ENCODE measurements at places on chromosomes 1 and 21.

DNA sequence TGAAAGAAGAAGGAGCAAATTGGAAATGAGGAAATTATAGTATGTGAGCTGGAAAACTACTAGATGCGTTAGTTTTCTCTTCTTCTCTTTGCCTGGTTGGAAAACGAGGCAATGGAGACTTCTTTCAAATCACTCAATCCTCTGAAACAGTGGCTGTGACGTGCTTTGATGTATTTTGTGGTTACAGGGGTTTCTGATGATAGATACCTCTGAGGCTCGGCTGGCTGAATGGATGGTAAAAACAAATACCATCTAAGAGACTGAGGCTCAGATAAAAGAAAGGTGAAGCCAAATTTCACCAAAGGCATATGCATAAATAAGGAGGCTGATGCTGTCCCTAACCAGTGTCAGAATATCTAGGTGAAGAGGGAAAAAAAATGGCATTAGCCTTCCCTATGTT is 15.1 kb downstream of the MAB21L3 start:
- DNase-seq, result no peak

DNA sequence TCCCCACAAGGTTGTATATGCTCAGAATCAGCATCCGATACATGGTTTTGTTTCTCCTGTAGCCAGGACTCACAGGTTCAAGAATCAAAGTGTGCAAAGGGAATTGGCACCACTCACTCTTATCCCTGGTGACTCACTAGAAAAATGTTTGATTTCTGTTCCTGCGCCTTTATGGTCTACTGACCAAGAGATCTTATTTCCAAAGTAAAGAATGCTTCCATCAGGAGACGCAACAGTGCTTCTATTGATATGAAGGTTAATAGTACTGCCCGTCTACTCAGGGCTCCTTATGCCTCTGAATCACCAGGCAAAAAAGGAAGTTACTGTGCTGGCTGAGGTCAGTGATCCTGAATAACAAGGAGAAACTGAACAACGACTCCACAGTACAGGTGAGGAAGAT is 1392.0 kb upstream of the PRMT6 start:
- DNase-seq, result no peak

GRCh38 chr1:24070821-24071393 is 41.0 kb downstream of the MYOM3 start:
- peak; percentile 66 for DNase-seq

DNA sequence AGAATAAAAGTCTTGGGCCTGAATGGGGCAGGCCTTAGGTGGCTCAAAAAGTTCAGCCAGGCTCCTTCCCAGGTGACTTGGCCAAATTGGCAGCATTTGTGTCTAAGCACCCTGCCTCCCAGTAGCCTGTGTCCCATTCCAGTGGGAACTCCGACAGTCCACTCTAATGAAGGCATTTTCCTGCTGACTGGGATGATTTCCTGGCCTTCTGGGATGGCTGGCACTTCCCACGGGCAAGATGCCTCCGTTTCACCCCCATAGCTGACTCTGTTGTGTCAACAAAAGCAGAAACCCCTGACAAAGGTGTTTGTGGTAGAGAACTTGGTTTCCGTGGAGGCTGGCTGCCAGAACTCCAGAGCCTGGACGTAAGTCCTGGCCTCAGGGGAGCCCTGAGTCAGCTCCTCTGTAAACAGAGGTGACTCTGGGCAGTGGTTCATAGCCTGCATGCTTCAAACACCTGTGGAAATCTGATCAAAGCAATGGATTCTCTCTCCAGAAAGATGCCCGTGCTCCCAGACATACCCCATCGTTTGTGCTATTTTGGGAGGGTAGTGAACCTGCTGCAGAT is 36.6 kb downstream of the WNT3A start:
- peak; percentile 42 for DNase-seq

DNA sequence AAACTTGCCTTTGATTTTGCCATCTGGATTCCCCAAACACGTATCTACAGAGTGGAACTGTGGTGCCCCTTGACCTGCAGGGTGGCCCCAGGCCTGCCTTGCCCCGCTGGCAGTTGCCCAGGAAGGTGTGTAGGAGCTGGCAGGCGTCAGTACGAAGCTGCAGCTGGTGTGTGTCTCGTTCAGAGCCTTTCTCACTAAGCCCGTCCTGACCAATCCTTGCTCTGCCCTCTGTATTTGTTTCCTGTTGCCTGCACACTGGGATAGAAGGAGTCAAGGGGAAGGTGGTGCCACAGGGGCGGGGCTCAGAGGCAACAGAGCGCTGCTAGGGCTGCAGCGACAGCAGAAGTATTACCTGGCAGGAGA is 5.2 kb upstream of the VSIG8 start:
- DNase-seq, result peak; percentile 98

GRCh38 chr1:173996995-173997394 is 25.2 kb downstream of the RC3H1 start:
- peak; percentile 7 for DNase-seq

GRCh38 chr1:209890641-209891330 is 47.2 kb upstream of the SYT14 start:
- DNase-seq, result no peak

- peak; percentile 39 for DNase-seq
Measured at GRCh38 chr1:197320991-197321531, 53.0 kb downstream of the CRB1 start.

- no peak for DNase-seq
Measured at GRCh38 chr1:54986533-54986932, 6.1 kb downstream of the TMEM61 start.

DNA sequence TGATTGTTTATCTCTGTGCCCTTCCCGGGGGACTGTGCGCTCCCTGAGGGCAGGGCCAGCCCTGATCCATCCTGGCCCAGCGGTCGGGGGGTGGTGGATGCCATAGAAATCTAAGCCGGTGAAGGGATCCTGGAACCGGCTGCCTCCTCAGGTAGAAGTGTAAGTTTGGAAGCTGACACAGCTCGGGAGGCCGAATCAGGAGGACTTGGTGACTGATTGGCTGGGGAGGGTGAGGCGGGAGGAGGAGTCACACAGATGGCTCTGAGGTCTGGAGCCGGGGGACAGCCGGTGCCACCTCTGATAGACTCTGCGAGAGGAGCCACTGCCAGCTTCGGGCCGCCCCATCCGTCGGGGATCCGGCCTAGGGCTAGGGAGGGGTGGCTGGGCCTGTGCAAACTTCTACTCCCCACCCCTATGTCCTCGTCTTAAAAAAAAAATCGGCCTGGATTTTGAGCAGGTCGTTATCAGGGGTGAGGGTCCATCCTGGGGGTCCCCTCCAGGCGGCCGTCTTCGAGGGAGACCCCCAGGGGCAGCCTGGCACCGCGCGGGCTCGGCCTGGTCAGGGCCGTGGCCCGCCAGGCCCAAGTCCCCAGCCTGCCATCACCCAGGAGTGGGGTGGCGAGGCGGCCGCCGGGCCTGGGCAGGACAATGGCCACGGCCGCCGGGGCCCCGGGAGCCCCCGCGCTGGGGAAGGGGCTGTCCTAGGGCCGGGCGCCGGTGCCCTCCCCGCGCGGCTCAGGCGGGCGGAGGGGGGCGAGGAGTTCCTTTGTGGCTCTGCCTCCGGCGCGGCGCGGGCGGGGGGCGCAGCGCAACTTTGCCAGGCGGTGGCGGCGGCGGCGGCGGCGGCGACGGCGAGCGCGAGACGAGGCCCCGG is 708 bp upstream of the ZNF362 start:
- peak; percentile 54 for DNase-seq

DNA sequence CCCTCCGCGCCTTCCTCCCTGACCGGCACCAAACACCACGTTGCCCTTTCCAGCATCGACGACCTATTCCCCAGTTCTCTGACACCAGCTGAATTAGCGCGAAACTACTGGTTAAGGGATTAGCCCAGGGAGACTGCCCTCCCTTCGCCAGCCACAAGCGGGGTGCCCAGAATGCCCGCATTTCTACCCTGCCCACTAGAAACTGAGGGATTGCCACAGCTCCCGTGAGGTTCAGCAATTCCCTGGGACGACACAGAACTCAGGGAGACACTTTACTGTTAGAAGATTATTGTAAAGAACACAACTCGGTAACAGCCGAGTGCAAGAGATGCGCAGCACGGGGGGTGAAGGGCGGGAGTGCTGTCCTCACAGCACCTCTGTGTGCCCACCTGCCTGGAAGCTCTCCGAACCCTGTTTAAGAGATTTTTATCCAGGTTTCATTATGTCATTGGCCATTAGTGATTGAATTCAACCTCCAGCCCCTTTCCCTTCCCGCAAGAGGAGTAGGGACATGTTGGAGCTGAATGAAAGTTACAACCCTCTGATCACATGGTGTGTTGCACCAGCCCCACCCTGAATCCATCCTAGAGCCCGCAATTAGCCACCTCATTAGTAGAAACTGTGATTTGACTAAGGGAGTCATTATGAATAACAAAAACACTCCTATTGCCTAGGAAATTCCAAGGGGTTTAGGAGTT is 15.8 kb upstream of the RIPPLY3 start:
- peak; percentile 91 for DNase-seq

DNA sequence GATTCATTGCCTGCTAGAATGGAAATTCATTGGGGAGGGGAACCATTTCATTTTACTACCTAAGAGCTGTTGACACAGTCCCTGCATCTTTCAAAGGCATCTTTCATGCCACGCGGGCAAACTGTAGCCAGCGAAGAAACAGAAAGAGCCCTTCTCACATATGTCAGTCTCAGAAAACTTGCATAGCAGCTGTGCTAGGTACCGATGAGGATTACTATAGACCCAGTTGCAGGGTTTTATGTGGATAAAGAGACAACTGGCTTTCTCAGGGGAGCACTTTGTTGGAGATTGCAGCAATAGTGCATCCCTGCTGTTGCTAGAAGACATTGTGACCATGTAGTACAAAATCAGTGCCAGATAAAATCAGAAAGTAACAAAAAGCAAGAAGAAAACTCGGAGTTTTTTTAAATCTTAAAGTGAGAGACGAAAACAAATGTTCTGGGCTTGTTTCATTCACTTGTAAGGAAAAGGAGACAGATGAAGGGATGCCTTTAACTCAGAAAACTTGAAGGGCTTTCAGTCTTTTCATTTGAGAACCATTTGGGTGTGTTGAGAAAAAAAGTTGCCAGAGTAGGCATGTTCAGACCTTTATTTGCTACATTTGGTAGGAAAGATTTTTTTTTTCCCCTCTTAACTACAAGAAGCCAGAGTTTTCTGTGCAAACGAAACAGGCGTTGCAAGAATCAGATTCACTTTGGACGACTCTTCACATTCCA is 804.1 kb downstream of the USP25 start:
- no peak for DNase-seq

DNA sequence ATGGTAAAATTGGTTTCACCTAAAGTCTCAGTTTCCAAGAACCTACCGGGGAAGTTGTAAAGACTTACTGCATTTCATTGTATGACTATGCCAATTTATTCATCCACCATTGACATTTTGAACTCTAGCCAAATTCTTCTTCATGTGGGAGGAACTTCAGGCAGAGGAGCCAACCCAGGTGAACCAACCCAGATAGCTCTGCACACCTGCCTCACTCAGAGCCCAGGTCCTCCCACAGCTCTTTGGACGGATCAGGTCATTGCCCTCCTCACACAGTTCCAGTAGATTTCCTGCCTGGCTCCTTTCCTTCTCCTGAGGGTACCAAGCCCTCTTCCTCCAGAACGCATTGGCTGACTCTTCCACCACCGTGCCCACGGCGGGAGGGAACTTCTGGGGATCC is 121.7 kb downstream of the DTL start:
- no peak for DNase-seq

DNA sequence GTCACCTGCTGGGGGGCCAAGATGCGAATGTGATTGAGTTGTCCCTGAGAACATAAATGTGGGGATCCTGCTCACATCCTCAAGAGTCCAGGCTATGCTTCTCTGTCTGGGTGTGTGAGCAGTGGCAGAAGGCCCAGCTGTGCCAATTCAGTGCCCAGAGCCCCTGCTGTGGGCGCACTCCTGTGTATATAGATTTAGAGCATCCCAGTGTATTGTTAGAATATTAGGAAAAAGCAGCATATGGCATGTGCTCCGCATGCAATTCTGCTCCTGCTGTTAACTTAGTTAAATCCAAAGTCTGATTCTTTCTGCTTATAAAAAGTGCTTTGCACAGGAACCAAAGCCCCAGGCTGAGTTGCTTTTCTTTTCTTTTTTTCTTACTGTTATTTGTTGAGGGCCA is 37.8 kb downstream of the FAM78B start:
- DNase-seq, result peak; percentile 54

DNA sequence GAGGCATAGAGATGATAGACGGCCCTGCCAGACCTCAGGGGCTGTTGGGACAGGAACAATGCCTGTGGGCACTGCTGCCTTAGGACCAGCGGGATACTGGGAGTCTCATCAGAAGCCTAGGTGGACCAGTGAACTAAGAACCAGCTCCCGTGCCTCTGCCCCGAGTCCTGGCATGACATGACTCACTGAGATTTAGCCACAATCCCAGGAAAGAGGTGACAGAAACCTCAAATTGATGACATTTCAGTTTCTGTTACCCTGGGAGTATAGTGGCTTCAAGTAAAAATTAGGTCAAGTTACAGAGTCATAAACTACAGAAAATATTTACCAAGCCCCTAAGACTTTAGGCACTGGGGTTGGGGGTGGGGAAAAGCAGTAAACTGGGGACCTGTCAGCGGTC is 74.6 kb upstream of the GADD45A start:
- no peak for DNase-seq

GRCh38 chr1:228846952-228847351 is 111.7 kb downstream of the RHOU start:
- DNase-seq, result no peak

DNA sequence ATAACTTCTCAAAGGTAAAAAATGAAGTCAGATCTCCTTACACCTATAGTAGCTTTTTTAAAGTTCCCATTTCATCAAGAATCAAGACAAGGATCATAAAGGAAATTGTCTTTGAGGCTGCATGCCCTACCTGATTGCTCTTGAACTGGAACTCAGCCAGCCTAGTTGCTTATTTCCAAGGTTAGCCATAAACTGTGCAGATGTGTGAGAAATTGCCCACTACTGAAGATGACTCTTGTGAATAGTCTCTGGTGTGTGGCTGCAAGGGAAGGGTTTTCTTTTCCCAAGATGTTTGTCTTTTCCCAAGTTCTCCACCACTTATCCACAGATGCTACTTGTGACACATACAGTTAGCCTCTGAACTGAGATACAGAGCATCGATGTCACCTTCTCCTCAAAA is 81.7 kb upstream of the DUSP10 start:
- DNase-seq, result no peak

GRCh38 chr1:209106861-209107260 is 476.7 kb upstream of the CAMK1G start:
- DNase-seq, result no peak

GRCh38 chr21:27192281-27192949 is 225.5 kb upstream of the ADAMTS5 start:
- no peak for DNase-seq

GRCh38 chr1:112870887-112871646 is 84.9 kb downstream of the SLC16A1 start:
- DNase-seq, result peak; percentile 89

- no peak for DNase-seq
Measured at GRCh38 chr1:66371233-66372005, 162.5 kb upstream of the SGIP1 start.

GRCh38 chr1:188425687-188426086 is 1596.9 kb downstream of the PLA2G4A start:
- no peak for DNase-seq

- no peak for DNase-seq
Measured at GRCh38 chr1:50350868-50351267, 72.4 kb downstream of the DMRTA2 start.

DNA sequence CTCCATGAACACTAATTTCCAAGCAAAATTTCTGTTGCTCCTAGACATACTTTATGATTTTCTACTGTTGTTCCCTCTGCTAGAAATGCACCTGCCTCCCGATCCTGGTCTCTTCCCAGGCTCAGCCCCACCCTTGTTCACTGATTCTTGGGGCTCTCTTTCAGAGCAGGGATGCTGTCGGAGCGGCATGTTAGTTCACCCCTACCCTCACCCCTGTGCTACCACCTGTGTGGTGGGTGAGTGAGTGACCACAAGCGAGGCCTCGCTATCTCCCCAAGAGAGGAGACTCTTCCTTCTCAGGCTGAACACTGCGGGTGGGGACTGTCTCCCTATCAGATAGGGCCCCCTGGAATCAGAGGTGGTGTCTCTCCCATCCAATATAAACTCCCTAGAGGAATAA is 4.9 kb upstream of the S100A8 start:
- DNase-seq, result no peak

Data from NCI-H69 (cell line).